Activated CD4-positive, alpha-beta T cell treated with anti-CD3 and anti-CD28 coated beads, Interleukin-2, amount 50 U/mL, for 4 hours (primary cell): ENCODE measurements at places on chromosomes 6 and 20.

DNA sequence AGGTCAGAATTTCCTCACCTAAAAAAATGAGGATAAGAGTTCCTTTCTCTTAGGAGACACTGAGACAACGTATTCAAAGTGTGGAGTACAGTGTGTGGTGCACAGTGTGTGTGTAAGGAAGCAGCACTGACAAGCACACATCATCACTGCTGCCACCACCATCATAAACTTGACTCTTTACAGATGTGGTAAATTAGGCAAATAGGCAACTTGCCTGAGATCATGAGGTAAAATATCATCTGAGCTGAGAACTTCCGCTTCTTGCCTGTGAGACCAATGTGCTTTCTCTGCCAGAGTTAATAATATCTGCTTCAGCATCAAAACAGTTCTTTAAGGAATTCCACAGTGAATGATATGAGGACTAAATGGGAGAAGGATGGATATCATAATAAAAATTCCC lies 52.7 kb downstream of the LYRM4 start:
- DNase-seq, result no peak

- no peak for DNase-seq
Measured at GRCh38 chr20:59125836-59126235, 37.8 kb upstream of the ZNF831 start.

DNA sequence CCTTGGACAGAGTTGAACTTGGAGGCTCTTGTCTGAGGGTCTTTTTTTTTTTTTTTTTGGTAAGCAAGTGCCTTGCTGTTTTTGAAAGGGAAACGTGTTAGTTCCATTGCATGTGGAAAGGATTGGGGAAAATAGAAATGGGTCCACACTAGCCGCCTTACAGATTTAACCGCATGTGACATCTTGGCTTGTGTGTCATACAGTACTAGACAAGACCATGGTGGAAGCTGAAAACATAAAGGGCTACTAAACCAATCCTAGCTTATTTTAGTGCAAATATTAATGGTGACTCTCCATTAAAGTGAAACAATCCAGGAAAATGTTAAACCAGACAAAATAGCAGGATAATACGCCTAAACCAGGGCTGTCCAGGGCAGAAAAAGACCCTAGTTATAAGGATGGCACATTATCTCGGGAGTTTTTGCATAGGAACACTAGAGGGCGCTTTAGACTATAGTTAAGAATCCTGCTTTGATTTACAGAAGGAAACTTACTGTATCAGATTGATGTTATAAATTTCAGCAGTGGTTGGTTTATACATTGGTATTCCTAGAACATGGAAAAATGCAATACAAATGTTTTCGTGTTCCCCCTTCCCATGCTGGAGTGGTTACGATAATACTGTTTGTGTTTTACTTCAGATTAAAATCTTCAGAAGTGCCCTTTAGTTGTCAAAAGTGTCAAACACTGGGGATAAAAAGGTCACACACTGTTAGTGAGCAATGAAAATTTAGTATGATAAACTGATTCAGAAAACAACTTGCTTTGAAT lies 59.8 kb upstream of the DEK start:
- no peak for DNase-seq

- DNase-seq, result no peak
Measured at GRCh38 chr6:47061309-47062300, 19.5 kb upstream of the ADGRF1 start.

GRCh38 chr6:81304466-81304865 lies 448.0 kb downstream of the TENT5A start:
- no peak for DNase-seq

GRCh38 chr6:20605061-20605460 lies 70.8 kb downstream of the CDKAL1 start:
- no peak for DNase-seq

GRCh38 chr20:54510541-54511129 lies 35.2 kb downstream of the DOK5 start:
- DNase-seq, result no peak

DNA sequence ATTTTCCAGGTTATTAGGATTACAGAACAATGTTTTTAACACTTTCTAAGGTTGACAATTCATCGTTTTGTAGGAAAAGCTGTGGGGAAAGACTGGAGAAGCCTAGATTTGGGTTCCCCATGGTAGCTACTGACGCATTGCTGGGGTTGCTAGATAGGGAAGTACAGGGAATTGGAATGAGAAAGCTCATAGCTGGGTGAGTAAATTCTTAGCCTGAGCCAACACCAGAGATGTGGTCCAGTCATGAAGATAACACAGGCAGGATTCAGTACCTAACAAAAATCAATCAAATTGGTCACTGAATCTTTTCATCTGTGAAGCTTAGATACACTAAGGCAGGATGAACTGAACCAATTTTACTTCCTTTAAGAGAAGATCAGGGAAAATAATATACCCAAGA lies 35.7 kb downstream of the RIN2 start:
- DNase-seq, result no peak

GRCh38 chr6:158283304-158283980 lies 28.8 kb upstream of the TULP4 start:
- peak; percentile 0 for DNase-seq

GRCh38 chr20:10179574-10180298 lies 38.9 kb upstream of the SNAP25 start:
- no peak for DNase-seq

DNA sequence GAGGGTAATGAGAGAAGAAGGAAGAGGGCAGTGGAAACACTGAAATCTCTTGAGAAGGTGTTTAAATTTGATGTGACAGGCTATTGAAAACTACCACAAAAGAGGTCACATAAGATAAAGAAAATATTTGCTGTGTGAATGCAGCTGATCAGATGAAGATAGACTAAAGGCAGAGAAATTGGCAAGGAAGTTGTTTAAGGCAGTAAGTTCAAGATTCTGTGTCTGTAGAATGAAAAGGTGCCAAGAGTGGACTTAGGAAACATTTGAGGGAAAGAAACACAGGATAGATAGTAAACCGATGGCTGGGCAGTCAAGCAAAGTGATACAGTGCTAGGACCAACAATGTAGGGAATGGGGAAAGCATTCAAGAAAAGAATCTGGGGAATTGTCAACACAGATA lies 332.3 kb upstream of the MARCKS start:
- DNase-seq, result no peak

- DNase-seq, result no peak
Measured at GRCh38 chr6:11536795-11537194, 754 bp upstream of the TMEM170B start.

DNA sequence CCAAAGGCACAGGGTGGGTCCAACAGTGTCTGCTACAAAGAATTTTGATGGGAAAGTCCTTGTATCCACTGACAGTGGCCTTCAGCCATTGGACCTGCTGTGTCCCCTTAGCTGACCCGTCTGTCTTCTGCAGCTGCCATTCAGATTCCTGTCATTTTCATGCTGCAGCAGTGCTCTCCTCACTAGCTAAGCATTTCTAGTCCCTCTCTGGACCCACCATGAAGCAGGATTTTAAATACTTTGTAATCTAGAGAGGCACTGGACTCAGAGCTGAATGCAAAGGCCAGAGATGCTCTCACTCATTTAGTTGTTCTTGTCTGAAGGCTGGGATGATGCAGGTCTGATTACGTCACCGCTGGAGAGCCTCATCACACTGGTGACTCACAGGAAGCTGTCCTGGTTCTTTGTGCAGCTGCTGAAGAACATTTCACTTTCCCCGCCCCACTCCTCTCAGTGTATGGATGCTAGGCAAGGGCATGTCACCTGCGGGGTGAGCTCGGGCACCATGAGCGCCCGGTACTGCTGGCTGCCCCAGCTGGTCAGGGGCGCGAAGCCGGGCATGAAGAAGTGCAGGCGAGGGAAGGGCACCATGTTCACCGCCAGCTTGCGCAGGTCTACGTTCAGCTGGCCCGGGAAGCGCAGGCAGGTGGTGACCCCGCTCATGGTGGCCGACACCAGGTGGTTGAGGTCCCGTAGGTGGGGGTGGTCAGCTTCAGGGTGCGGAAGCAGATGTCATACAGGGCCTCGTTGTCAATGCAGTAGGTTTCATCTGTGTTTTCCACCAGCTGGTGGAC lies 19.4 kb upstream of the TUBB2A start:
- DNase-seq, result peak; percentile 32

- no peak for DNase-seq
Measured at GRCh38 chr6:113377362-113377942, 479.7 kb upstream of the MARCKS start.

DNA sequence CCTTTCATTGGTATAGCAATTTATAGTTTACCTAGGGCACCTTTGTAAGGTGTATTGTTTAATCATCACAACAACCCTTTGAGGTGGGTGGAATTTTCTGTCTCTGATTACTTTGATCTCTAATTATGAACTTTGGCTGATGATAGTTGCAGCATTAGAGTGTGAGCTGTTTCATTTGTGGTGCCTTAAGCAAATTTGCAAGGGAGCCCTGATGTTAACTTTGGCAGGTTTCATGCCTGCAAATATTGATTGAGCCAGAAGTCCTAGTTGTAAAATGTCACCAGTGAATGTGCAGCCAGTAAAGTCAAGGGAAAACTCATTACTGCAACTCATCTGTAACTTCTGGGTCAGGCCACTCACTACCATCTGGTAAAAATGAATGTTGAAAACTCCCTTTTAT lies 29.8 kb downstream of the CTNNBL1 start:
- DNase-seq, result no peak

GRCh38 chr6:122404444-122404843 lies 5.0 kb downstream of the HSF2 start:
- no peak for DNase-seq

DNA sequence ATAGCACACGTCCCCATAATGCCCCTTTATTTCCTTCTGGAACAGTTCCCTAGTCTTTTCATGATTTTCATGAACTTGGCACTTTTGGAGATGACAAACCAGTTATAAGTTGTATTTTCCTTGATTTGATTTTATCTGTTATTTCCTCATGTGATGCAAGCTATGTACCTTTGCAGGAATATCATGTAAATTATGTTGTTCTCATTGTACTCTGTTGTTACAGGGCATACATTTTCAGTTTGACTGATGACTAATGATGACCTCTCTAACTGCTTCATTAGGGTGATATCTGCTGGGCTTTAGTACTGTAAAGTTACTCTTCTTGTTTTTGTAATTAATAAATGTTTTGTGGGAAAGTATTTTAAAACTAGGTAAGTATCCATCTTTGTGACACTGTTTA lies 147.3 kb downstream of the ZFAND3 start:
- DNase-seq, result no peak
